ENCODE measurements at places on chromosomes 5 and 9.

- DNase-seq, result peak; percentile 83
Measured at GRCh38 chr5:135999406-136000139, 29.2 kb upstream of the TGFBI start.

DNA sequence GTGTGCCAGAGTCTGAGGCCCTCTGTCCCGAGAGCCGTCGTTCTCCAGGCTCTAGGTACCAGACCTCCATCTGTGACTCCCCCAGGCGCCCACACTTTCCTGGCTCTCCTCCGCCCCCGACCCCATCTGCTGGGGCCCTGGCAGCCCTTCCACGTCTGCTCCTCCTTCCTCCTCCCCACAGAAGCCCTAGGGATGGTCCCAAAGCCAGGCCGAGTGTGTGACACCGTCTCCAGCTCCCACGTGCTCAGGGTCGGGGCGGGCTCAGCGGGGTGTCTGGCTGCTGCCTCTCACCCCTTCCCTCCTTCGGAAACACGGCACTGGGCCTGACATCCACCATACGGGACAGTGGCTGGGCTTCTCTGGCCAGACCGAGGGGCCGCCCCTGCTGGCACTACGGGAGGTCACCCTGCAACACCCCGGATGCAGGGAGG is 20.5 kb upstream of the SLC6A19 start:
- DNase-seq, result no peak

- no peak for DNase-seq
Measured at GRCh38 chr9:126758916-126759585, 45.8 kb upstream of the ZBTB43 start.

- DNase-seq, result no peak
Measured at GRCh38 chr9:101512116-101512515, 21.5 kb upstream of the RNF20 start.

GRCh38 chr9:121943463-121943862 is 149.6 kb downstream of the TTLL11 start:
- no peak for DNase-seq

- DNase-seq, result no peak
Measured at GRCh38 chr5:172584638-172585037, 56.4 kb upstream of the NEURL1B start.

DNA sequence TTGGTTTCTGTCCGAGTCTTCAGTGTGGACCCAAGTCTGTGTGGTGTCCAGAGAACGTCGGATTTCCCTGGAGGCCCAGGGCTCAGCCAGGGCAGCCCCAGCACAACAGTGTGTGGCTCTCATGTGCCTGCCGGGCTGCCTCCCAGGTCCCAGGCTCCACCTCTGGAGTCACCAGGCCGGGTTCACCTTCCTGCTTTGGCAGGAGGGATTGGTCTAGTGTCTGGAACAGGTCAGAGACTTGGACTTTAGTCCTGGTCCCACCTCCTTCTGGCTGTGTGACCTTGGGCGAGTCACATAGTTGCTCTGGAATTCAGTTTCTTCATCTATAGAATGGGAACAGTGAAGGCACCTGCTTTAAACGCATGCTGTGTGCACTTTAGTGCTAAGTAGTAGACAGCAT is 3.2 kb downstream of the DOLPP1 start:
- DNase-seq, result no peak

- no peak for DNase-seq
Measured at GRCh38 chr9:115849679-115850412, 303.7 kb upstream of the PAPPA start.

DNA sequence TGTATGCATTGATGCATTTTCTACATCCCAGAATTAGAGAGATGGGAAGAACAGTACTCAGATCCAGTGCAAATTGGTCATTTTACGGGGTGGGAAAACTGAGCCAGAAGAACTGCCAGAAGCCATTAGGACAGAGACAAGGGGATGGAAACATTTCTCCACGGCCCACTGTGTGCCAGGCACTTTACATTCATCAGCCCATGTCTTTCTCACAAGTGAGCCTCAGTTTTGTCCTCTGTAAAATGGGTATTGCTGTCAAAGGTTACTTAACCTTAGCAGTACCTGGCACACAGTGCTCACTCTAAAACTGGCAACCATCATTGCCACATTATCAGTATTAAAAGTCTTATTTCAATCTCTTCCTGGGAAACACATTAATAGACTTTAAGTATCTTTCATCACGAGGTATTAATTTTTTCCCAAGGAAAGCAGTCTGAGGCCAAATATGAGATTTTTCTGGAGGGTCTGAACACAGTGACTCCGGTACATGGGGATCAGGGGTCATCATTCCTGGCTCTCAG is 5.2 kb downstream of the DUSP1 start:
- DNase-seq, result no peak

- DNase-seq, result no peak
Measured at GRCh38 chr5:154472871-154473580, 5.0 kb downstream of the HAND1 start.

- no peak for DNase-seq
Measured at GRCh38 chr9:86975036-86975435, 27.7 kb upstream of the GAS1 start.

DNA sequence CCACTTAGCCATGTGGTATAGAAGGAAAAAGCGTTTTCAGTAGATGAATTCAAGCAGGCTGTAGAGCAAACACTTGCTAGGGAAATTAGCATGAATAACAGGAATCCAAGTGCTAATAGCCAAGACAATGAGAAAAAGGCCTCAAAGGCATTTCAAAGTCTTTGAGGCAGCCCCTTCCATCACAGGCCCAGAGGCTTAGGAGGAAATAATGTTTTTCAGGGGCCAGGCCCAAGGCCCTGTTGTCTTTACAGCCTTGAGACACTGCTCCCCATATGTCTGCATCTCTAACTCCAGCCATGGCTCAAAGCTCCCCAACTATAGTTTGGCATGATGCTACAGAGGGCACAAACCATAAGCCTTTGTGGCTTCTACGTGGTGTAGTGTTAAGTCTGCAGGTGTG is 563.5 kb downstream of the TAF11L14 start:
- DNase-seq, result no peak

DNA sequence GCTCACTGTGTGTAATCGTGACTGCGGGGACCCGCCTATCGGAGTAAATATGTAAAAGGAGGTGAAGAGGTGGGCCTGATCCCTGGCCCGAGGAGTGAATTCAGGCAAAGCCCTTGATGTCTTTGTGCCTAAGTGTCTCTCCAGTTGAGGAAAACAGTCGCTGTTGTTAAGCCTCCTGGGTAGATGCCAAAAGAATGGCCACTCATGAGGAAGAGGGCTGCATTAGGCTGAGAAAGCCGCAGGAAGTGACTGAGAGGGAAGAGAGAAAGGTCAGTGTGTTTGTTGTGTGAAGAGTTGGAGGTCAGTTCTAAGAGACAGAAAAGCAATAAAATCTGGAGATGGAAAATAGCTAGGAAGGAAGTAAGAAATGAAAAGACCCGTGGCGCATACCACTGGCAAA is 35.8 kb upstream of the PIP5K1B start:
- no peak for DNase-seq

GRCh38 chr9:98795970-98796363 is 388 bp downstream of the ANKS6 start:
- DNase-seq, result no peak

DNA sequence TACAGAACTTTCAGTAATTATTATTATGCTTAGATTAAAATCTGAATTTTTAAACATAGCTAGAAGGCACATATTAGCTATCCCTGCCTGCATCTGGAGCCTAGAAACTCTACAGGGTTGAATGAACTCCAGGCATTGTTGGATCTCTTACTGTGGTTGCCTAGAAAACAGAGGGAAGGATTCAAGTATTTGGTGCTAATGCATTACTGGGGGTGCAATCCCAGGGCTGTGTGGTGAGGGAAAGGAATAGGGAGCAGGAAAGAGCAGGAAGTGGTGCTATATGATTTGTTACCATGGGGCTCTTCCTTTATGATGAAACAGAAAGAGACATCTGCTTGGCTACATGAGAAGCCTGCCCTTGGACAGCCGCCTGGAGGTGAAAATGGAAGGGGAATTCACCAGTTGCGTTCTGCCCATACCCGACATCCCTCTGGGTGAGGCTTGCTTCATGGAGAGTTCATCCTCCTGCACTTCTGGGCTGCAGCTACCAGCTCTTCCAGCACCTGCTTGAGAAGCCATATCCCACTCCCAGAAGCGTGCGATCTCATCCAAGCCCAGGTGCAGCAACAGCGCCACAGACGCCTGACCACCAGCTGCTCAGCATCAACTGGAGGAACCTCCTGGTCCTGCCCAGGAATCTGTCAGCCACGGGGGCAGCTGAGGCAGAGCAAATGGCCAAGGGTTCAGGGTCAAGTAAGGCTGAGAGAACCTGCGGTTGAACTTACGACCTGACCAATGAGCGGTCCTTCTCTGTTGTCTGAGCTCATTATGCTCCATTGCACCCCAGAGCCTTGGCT is 362.8 kb downstream of the SEMA5A start:
- DNase-seq, result no peak

- no peak for DNase-seq
Measured at GRCh38 chr9:131144201-131144600, 18.8 kb downstream of the NUP214 start.

DNA sequence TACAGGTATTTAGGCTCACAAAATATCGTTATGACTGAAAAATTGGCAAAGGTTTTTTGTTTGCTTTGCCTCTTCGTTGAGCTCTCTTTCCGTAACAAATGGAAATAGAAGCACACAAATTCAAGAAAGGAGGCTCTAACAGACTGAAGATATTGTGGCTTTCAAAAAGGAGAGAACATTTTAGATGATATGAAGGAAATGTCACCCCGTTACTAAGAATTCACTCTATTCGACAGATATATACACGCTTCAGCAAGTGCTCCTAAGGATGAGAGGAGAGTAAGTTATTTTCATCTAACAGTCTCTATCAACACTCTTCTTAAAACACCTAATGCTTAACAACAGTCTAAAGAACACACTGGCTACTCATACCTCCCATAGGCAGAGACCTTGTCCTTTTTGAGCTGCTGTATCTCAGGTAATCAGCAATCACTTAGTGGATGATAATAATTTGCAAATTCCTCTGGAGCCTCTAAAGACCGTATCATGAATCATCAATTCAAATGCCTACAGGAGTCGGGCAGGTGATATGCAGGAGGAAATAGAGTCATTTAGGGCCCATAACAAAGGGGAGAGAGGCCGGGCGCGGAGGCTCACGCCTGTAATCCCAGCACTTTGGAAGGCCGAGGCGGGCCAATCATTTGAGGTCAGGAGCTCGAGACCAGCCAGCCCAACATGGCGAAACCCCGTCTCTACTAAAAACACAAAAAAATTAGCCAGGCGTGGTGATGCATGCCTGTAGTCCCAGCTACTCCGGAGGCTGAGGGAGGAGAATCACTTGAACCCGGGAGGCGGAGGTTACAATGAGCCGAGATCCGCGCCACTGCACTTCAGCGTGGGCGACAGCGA is 1.4 kb upstream of the HSDL2 start:
- DNase-seq, result no peak

- no peak for DNase-seq
Measured at GRCh38 chr5:173853370-173854131, 34.6 kb upstream of the CPEB4 start.

- no peak for DNase-seq
Measured at GRCh38 chr9:131397100-131397790, 3.4 kb downstream of the PRRC2B start.

DNA sequence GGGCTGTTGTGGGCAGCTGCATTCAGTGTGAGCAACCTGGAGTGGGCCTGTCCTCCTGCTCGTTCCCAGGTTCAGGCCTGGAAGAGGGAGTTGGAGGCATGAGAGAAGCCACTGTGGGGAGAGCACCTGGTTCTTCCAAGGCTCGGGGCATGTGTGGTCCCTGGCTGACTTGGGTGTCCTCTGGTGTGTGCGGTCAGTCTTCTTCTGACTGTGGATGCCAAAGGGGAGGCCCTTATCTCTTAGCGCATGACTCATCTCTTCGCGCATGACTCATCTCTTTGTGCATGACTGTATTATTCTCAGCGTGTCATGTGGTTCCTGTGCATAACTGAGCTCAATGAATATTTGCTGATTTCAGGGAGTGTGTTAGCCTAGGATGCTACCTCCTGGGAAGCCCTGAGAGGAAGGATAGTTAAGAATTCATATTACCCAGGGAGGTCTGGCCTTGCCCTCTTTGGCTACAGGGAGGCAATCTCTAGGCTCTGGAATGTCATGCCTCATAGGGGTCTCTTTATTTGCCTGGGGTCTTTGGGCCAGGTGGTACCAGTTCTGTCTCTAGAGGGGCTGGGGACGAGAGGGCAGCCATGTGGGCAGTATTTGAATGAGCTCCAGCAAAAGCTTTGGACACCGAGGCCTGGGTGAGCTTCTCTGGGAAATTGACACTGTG is 188.7 kb downstream of the HSPA4 start:
- peak; percentile 89 for DNase-seq

DNA sequence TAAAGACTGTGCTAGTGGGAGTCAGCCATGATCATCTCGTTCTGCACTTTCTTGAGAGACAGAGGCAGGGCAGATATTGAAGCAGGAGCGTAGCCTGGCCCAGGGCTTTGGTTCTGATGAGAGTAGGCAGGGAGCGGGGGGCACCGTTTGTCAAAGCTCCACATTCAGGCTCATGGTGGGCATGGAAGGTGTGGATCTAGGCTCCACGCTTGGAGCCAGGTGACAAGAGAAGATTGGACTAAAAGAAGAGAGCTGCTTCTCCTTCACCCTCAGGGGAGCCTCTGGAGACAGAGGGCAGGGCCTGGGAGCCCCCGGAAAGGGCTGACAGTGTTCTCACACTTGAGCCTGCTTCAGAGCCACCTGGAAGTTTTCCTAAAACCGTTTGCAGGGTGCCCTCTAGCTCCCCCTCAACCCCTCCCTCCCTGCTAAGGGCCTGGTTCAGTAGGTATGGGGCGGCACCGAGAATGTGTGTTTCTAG is 24.7 kb upstream of the FCN2 start:
- no peak for DNase-seq

GRCh38 chr9:4738866-4739586 is 2.0 kb downstream of the AK3 start:
- no peak for DNase-seq

GRCh38 chr5:126106029-126106428 is 317.2 kb upstream of the GRAMD2B start:
- no peak for DNase-seq

GRCh38 chr9:121172726-121173487 is 28.8 kb downstream of the RAB14 start:
- no peak for DNase-seq

DNA sequence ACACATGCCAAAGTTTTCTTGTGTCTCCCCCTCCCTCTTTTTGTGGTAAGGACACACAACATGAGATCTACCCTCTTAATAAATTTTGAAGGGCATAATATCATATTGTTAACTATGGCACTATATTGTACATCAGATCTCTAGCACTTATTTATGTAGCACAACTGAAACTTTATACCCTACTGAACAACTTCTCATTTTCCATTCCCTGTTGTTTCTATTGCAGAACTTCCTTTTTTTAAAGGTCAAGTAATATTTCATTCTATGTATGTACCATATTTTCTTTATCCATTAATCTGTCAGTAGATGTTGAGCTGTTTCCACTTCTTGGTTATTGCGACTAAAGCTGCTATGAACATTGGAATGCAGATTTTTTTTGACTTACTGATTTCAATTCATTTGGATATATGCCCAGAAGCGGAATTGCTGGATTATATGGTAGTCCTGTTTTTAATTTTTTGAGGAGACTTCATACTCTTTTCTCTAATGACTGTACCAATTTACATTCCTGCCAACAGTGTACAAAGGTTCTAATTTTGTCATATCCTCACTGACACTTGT is 305.3 kb downstream of the PRR16 start:
- no peak for DNase-seq

GRCh38 chr5:56142614-56143372 is 90.3 kb downstream of the ANKRD55 start:
- no peak for DNase-seq
